ENCODE measurements at places on chromosomes 12 and 14.
A peak's percentile ranks its signal among the peaks of the same experiment; 100 is the strongest.

DNA sequence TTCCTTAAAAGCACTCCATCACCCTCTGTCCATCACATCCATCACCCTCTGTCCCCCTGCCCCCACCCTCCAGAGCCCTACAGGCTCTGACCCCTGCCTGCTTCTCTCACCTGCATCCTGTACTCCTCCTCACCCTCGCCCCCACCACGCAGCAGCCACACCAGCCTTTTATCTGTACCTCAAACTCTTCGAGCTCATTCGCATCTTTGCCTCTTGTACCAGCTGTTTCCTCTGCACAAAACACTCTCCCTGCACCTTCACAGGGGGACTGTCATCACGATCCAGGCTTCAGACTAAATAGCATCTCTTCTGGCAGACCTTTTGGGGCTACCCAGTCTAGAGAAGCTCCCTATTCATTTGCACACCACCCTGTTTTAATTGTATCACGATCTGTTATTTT lies 24.1 kb downstream of the TMEM229B start:
- no peak for DNase-seq

DNA sequence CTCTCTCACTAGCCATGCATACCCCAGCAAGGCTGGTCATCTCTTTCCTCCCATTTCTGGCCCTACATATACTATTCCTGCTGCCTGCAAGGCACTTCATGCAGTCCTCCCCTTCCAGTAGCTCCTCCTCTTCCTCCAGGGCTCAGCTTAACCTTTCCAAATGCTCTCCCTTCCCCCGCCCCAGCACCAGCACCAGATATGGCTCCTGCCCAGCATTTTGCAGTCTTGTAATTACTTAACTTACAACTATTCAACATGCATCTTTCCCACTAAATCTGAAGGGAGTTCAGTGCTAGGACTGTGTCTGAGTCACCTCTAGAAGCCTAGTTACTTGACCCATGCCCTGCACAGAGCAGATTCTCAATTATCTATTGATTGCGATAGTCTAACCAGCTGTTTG lies 1.8 kb upstream of the FBXO21 start:
- no peak for DNase-seq

GRCh38 chr12:13387101-13387500 lies 190.6 kb downstream of the EMP1 start:
- DNase-seq = no peak

DNA sequence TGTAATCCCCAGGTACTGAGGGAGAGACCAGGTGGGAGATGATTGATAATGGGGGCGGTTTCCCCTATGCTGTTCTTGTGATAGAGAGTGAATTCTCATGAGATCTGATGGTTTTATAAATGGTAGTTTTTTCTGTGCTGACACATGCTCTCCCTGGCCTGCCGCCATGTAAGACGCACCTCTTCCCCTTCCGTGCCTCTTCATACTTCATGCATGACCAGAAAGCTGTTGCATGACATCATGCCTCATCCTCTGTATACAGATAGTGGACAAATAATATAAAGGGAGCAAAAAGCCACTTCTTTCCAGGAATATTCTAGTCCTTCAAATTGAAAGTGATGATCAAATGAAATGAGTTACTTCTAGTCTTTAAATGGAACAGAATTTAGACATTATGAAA lies 47.3 kb upstream of the LRIG3 start:
- DNase-seq = no peak

DNA sequence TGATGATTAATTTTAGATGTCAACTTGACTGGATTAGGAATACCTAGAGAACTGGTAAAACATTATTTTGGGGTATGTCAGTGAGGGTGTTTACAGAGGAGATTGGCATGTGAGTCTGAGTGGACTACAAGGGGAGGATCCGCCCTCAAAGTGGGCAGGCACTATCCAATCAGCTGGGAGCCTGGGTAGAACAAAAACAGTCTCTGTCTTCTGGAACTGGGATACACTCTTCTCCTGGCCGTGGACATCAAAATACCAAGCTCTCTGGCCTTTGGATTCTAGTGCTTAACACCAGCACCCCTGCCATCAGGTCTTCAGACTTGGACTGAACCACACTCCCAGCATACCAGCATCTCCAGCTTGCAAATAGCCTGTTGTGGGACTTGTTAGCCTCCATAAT lies 4.4 kb upstream of the SCAF11 start:
- peak; percentile 41 for DNase-seq

DNA sequence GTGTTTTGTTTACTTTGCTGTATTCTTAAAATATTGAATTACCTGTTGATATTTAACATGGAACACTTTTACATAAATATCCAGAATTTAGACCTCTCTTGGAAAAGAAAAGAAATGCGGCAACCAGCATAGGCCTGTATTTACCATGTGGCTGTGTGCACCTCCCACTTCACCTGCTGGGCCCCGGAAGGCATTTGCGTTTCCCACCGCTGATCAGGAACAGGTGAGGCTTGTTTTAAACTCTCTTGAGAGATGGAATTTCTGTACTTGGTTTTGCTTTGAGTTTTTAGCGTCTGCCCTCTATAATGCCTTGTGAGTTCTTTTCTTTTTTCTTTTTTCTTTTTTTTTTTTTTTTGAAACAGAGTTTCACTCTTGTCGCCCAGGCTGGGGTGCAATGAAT lies 124.2 kb downstream of the GLT1D1 start:
- DNase-seq = no peak

GRCh38 chr14:76490111-76490510 lies 114.2 kb downstream of the ESRRB start:
- DNase-seq = no peak

- no peak for DNase-seq
Measured at GRCh38 chr12:64889434-64890216, 65.2 kb downstream of the TBC1D30 start.

DNA sequence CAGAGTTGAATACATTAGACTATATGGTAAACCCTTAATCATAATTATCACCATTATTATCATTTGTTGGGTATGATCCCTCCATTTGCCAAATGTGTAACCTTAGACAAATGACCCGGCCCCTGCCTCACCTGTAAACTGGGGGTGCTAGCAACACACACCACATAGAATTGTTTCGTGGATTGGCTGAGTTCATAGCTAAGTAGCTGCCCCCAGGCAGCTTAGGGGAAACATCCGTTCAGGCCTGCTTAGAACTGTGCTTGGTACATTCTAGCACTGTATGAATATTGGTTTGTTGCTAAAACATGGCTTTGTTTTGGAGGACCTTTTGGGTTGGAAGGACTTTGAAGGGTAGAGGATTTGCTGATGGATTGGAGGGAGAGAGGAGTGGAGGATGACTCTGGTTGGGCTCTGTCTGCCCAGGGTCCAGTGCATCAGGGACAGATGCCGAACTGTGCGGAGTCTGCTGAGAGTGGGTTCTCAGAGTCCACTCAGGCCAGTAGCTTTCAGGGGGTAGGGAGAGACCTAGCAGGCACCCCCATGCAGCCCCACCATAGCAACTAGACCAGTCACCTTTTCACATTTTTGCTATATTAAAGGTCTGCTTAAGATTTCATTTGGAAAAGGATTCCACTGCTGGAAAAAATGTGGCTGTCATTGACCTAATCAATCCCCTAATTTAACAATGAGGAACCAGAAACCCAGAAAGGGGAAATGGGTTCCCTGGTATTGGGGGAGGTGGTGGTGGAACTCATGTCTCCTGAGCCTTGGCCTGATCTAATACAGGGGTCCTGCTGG lies 2.2 kb downstream of the RIN3 start:
- DNase-seq = no peak

DNA sequence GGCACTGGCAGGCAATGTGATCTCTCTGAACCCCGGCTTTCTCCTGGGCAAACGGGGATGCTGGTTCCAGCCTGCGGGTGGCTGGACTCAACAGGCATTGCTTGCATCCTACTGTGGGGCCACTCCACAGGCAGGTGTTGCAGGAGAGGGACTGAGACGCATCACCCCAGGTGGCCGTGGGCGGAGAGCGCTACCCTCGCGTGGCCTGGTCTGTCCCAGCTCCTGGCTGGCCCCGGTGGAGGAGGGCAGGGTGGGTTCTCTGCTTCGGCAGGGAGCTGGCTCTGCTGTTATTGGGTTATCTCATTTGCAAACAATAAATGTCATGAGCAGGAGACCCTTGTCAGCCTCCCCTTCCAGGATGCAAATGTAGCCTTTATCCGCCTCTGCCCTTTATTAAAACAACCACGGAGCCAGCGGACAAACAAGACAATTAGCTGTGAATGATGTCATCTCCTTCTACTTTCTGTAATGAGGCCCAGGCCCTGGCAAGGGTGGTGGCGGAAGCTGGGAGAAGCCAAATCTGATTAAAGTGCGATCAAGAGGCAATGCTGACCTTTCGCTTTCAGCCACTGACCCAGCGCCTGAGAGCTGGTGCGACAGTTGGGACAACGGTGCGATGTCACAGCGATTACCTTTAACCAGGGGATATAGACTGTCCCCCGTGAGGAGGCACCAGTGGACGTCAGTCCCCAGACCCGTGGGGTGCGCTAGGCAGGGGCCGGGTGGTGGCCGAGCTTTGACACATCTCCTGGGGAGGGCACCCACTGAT lies 161.8 kb downstream of the KIF26A start:
- DNase-seq = peak; percentile 73

- no peak for DNase-seq
Measured at GRCh38 chr12:16984484-16984883, 378.5 kb upstream of the LMO3 start.

DNA sequence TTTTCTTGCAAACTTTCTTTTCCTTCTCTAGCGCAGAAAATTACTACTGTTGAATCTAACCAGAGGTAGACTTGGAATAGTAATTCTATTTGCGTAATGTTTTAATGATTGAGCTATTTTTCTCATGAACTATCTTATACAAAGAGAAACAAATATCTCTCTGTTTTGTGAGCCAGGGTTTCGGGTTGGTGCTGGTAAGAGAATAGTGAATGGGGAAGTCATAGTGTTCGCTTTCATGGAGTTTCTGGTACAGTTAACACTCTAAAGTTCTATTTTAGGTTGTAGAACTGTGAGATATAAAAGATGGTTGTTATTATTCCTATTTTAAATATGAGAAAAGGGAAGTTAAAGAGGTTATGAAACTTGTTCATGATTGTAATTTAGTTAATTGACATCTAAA lies 6.6 kb downstream of the CLEC1B start:
- no peak for DNase-seq

GRCh38 chr14:46018846-46019420 lies 632.6 kb downstream of the RPL10L start:
- no peak for DNase-seq

- no peak for DNase-seq
Measured at GRCh38 chr14:94180655-94181271, 6.6 kb downstream of the PPP4R4 start.

GRCh38 chr14:33590891-33591630 lies 359.8 kb downstream of the EGLN3 start:
- DNase-seq = no peak

GRCh38 chr14:97253756-97254155 lies 456.6 kb downstream of the VRK1 start:
- no peak for DNase-seq

DNA sequence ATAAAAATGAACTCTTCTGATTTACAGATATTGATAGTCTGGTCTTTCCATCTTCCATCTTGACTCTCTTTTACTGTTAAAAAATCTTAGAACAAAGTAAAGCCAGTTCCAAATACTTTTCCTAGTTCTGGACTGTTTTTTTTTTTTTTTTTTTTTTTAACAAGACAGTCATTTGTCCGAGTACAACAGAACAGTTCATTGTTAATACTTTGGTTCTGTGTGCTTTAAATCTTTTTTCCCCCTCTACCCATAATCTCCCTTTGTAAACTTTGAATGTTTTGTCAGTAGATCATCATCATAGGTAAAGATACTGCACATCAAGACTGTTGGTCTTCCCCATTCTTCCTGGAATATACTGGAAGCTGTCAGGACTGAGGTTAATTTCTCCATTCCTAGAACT lies 38.0 kb downstream of the ADIPOR2 start:
- DNase-seq = no peak

DNA sequence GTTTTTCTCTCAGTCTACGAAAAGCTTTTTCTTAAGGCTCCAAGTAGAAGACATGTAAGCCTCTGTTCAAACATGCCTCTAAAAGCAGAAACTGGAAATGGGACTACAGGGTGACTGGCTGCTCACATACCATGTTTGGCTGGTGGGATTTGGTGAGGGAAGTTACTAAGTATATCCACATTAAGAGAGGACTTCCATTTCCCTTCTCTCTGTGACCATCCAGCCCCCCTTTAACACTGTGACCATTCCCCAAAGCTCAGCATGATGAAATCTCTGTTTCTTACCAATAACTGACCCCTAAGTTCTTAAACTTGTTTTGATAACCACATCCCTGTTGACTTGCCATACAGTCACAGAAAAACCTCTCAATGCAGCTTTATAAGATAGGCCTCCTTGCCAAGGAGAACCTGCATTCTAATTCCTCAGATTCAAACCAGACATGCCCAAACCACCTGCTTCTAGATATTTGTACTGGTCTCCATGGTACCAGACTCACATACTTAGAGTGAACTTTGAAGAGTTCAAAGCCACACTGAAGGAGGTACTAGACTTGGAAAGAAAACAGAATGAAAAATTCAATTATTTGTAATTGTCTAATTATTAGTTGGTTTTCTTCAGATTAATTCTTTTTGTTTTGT lies 102.2 kb downstream of the VEZT start:
- DNase-seq = no peak

DNA sequence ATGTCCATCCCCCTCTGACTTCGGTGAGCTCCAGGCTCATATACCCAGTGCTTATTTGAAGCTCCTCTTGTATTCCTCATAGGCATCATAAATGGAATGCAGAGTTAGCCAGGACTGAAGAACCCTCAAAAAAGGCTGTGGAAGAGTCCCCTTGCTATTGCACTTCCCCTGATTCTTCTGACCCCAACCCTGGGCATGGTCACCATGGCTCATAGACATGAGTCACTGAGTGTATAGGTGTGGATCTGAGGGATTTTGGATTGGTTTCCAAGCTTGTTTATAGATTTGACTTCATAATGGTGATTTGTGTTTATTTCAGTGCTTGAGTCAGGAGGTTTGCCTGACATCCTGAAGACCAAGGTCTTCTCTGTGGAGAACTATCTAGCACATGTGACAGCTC lies 98.4 kb upstream of the SLC38A2 start:
- no peak for DNase-seq

- DNase-seq = no peak
Measured at GRCh38 chr14:53652068-53652467, 304.6 kb downstream of the BMP4 start.

DNA sequence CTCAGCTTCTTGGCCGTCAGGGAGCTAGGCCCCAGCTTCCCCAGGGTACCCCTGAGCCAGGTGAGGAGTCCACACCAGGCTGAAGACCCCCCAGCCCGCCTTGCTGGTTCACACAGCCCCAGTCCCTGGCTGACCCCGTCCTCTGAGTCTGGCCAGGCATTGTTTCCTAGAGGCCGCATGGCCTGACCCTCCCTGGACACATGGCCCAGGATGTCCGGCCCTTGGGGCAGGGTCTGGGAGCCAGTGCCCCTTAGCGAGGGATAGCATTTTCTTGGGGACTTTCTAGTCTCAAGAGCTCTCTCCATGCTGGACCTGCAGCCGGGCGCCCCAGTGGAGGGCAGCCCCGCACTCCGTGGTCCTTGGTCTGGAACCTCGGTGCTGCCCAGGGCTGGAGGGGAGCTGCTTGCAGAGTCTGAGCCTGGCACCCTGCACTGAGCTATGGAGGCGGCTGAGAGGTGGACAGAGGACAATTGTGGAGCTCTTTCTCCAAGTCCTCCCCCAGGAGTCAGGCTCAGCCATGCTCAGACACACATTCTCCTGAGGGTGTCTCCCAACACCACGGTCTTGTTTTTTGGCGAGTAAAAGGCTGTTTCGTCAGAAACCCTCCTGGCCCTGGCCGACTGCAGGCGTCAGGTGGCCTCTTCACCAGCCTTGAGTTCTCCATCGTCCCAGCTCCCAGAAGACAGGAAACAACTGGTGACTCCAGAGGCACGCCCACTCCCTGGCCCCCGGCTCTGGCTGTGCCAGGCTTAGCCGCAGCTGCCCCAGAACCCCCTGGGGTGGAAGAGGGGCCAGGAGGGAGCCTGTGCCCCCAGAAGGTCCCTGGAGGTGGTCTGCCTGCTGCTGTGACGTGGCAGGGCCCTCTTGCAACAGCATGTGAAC lies 17.6 kb upstream of the CRIP2 start:
- DNase-seq = no peak

Data from posterior cingulate gyrus (tissue), 11 donors.